ENCODE measurements at places on chromosomes 4 and X.

GRCh38 chr4:53920116-53920515 lies 144.3 kb downstream of the CHIC2 start:
- DNase-seq, result no peak

DNA sequence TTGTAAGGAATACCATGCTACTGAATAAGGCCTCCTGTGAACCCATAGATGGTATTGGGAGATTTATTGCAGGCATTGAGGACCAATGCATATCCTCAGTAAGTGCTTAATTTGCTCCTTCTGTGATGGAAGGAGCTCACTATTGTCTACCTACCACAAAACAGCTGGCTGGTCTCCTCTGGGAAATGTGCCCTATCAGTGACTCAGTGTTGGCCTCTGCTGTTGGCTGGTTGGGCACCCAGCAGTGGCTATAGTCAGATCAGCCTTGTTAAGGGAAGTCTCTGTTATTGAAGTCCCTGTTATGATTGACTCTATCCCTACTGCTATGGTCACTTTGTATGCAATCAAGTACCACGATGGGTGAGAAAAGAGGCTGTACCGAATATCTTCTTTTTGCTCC lies 27.5 kb upstream of the OTUD4 start:
- no peak for DNase-seq

DNA sequence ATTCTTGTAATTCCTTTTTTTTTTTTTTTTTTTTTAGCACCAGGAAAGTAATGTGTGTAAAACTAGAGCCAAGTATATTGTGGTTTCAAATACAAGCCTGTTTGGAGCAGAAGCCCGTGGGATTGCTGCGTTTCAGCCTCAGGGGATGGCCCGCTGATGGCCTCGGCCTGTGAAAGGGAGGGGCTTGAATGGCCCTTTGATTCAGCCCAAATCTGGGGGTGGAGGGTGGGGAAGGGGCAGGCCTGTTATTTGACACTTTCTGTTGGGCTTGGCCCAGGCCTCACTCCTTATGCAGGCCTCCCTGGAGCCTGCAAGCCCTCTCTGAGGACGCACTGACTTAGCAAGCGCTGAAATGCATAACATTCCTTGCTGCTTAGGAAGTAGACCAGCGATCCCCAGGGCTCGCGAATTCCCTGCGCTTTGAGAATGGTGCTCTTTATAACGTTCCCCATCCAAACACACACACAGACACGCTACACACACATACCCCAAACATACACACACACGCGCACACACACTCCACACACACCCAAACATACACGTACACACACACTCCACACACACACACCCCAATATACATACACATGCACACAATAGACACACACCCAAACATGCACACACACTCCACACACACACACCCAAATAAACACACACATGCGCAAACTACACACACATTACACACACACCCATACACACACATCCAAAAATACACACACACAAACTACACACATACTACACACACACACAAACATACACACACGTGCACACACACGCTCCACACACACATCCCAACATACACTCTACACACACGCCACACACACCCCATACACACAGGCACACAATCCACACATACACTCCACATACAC lies 29.6 kb downstream of the TLR10 start:
- DNase-seq, result no peak

DNA sequence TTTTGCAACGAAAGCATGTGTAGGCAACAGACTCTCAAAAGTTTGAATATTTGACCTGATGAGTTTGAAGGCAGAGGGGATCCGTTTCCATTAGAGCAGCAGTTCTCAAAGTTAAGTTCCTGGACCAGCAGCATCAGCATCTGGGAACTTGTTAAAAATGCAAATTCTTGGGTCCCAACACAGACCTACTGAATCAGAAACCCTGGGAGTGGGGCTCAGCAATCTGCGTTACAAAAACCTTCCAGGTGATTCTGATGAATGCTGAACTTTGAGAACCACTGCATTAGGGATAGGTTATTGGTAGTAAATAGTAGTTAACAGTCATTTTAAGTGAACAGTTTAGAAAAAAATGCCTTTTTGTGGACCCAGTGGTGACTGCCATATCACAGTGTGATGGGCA lies 98.8 kb downstream of the PDE5A start:
- no peak for DNase-seq

DNA sequence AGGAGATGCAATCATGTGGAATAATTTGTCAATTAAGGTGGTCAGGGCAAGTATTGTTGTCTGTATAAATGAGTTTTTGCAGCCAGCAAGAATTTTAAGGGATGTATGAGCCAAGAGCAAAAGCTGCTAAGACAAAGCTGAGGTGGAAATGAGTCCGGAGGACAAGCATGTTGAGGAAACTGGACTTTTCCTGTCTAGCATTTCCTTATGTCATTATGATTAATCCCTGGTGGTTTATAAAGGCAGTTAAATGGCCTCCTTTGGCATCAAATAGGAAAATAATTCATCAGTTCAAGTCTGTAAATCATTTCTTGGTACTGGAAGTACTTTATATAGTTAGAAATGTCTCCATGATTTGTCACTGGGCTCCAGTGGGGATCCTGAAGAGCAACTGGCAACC lies 61.6 kb upstream of the TEX13A start:
- DNase-seq, result no peak

- DNase-seq, result no peak
These were observed 832.4 kb downstream of the STIM2 start for GRCh38 chr4:27692868-27693634.

- no peak for DNase-seq
These were observed 40.9 kb upstream of the IL13RA2 start for GRCh38 chrX:115058276-115058675.

All from GM20000 (cell line).